ENCODE measurements at places on chromosomes 3 and 15.

GRCh38 chr3:23856286-23856685 is 50.5 kb downstream of the UBE2E1 start:
- peak; percentile 27 for DNase-seq

- no peak for DNase-seq
Measured at GRCh38 chr3:81726735-81727134, 34.7 kb downstream of the GBE1 start.

DNA sequence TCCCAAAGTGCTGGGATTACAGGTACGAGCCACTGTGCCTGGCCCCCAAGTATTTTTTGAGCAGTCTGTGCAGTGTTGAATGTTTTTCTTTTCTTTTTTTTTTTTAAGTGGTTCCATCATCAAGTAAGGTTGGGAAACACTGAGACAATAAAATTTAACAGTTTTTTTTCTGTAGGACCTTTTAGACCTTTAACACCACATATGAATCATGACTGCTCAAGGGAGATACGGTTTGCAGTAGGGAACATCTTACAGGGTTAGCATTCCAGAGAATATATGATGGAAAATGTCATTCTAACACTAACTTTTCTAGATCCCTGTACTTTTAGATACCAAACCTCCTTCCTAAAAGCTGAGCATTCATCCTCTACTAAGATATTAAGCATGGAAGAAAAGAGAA is 41.7 kb downstream of the SNX4 start:
- DNase-seq, result no peak

- no peak for DNase-seq
Measured at GRCh38 chr3:12991861-12992281, 81.4 kb downstream of the IQSEC1 start.

GRCh38 chr3:42895580-42895868 is 10.4 kb upstream of the ZNF662 start:
- DNase-seq, result no peak

- DNase-seq, result no peak
Measured at GRCh38 chr15:59819092-59819491, 130.0 kb upstream of the BNIP2 start.

DNA sequence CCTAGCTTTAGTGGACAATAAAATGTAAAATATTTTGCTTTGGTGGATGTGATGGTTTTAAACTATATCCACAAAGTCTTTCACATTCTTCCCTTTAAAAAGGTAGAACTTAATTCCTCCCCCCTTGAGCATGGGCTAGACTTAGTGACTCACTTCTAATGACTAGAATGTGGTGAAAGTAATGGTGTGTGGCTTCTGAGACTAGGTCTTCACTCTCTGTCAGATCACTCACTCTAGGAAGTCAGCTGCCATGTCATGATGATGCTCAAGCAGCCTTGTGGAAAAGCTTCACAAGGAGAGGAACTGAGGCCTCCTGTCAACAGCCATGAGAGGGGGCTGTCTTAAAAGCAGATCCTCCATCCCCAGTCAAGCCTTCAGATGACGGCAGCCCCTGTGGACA is 4.2 kb downstream of the LRRC2 start:
- no peak for DNase-seq

DNA sequence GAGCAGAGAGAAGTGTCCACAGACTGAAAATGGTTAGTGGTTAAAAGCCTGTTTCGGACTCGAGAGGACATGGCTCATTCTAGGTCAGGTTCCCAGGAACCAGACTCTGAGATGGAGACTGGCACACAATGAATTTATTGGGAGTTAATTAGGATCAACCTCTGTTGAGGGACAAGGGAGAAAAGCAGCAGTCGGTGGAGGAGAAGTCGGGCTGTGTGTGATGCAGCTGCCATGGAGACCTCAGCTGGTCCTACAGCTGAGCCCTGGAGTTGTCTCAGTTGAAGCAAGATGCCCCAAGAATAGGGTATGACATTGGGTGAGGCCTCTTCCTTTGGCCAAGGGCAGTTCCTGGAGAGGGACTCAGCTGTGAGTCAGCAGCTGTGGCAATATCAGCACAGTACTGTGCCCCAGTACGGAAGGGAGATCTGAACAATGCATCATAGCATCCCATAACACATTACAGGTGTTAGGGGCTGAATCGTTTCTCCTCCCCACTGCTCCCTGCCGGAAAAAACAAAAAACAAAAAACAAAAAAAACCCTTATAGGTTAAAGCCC is 105.4 kb downstream of the ABHD5 start:
- no peak for DNase-seq

- no peak for DNase-seq
Measured at GRCh38 chr3:64460141-64460730, 227.6 kb downstream of the ADAMTS9 start.

- DNase-seq, result no peak
Measured at GRCh38 chr3:138032567-138032966, 22.6 kb downstream of the CLDN18 start.

- no peak for DNase-seq
Measured at GRCh38 chr15:95973566-95974256, 356.8 kb upstream of the NR2F2 start.

DNA sequence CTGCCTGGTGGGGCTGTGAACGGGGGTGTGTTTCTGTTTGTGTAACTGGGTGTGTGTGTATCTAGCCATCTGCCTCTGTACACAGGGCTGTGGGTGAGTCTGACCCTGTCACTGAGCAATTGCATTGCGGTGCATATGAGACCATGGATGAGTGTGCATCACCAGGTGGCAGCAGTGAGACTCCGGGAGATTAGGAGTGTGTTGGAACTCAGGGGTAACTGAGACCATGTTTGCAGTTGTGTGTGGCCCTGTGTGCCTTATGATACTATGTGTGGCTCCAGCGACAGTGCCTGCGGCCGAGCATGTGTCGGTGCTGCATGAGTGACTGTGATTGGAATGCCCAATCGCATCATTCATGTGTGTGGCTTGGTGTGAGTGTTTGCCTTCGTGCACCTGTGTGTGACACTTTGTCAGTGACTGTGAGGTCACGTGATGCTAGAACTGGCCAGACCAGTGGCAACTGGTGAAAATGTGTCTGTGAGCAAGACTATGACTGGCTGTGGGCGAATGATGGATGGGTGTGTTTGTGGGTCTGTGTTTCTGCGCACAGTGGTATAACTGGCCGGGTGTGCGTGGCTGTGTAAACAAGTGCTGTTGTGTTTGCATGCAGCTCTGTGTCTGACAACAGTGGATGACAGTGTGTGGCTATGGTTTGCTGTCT is 14.0 kb downstream of the VILL start:
- DNase-seq, result peak; percentile 50

DNA sequence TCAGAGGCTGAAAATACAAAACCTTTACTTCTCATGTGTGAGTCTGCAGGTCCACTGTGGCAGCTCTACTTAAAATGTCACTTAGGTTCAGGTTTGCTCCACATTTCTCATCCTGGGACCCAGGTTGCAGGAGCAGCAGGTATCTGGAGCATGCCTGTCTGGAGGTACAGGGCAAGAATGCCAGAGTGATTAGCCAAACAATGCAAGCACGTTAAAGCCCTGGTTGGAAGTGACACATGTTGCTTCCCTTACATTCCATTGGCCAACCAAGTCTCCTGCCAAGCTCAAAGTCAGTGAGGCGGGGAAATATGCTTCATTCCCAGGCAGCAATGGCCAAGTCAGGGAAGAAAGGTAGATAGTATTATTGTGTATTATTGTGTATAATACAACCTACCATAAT is 76.8 kb upstream of the ARL6 start:
- DNase-seq, result no peak

- no peak for DNase-seq
Measured at GRCh38 chr3:189038773-189039745, 132.7 kb upstream of the TPRG1 start.

DNA sequence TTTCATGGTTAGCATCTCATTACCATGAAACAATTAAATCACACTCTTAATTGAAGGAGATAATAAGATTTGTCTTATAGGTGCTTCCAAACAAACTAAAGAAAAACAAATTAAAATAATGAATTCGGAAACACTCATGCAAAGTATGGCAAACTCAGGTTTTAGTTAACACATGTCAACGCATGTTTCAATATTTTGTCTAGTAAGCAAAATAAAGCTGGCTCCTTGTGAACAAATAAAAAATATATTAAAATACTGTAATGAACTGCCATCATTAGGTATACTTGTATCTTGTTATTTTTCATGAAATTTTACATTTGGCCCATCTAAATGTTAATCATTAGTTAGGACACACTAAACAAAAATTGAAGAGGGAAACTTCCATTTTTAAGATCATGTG is 519.2 kb downstream of the MECOM start:
- no peak for DNase-seq

GRCh38 chr3:73710340-73710739 is 85.6 kb upstream of the PDZRN3 start:
- DNase-seq, result no peak

- DNase-seq, result no peak
Measured at GRCh38 chr15:65466901-65467300, 44.2 kb upstream of the IGDCC4 start.

GRCh38 chr3:32460031-32460749 is 42.5 kb downstream of the CMTM6 start:
- no peak for DNase-seq

DNA sequence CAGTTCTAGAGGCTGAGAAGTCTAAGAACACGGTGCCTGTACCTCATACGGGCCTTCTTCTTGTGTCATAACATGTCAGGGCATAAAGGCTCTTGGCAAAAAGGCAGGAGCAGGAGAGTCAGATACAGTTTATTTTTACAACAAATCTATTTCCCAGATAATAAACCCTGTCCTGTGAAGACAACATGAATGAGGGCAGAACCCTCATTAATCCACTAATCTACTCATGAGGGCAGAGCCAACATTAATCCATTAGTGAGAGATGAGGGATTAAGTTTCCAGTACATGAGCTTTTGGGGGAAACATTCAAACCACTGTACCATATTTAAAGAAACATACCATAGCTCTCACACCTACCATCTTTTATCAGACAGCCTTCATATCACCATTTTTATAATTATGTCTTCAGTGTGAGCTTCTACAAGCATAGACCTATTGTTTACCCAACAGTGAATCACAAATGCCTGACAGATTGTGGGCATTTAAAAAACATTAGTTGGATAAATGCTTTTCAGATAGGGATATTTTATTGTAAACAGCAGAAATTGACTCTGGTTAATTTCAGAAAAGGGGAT is 645.8 kb downstream of the GRM7 start:
- DNase-seq, result no peak

- DNase-seq, result no peak
Measured at GRCh38 chr3:166526881-166527280, 689.7 kb upstream of the BCHE start.

GRCh38 chr3:170953736-170954135 is 45.3 kb upstream of the EIF5A2 start:
- DNase-seq, result no peak

DNA sequence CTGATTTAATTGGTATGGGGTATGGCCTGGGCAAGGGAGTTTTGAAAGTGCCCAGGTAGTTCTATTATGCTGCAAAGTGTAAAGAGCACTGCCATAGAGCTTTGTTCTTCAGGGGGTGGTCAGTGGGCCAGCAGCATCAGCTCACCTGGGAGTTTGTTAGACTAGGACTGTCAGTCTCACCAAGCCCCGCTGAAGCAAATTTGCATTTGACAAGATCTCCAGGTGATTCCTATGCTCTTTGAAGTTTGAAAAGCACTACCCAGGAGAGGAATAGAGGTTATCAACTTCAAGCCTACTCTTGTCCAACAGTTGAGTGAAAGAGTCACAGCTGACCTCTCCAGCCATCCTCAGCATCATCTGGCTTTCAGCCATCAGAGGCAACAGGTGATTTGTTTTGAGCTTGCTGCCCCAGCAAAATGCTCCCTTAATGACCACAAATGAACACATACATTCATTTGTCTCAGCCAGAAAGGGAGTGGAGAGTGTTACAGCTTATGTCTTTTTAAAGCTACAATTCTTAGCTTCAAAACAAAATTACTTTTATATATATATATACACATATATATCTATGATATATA is 8.0 kb downstream of the ZSCAN2 start:
- DNase-seq, result no peak

DNA sequence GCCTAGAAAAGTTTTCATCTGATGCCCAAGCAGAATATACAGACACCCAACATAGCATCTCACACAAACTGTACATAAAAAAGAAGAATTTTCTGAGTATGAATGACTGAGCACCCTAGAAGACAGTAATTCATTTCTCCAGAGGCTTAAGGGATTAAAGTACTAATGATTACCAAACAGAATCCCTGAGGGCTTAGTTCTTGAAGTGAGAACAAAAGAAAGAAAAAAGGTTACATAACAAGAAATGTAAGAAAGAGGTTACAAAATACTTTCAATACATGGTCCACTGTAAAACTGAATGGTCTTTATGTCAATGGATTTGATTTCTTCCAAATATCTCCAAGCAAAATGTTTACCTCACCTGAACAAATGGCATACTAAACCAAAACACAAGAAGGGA is 9.1 kb upstream of the NEK10 start:
- DNase-seq, result no peak

GRCh38 chr3:114551770-114552526 is 258.1 kb downstream of the TIGIT start:
- DNase-seq, result peak; percentile 81

- no peak for DNase-seq
Measured at GRCh38 chr3:20857636-20858035, 671.6 kb upstream of the SGO1 start.

- DNase-seq, result no peak
Measured at GRCh38 chr3:89644716-89645115, 537.3 kb downstream of the EPHA3 start.

DNA sequence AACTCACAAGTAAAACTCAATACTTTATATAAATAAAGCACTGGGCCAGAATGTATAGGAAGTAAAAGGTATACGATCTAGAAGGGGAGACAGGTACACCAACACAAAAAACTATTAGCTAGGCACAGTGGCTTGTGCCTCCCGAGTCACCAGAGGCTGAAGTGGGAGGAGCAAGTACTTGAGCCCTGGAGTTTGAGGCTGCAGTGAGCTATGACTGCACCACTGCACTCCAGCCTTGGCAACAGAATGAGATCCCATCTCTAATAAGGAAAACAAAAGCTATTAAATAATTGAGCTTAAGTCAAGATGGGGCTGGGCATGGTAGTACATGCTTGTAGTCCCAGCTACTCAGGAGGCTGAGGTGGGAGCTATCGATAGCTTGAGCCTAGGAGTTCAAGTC is 17.0 kb downstream of the PIK3CB start:
- DNase-seq, result no peak

DNA sequence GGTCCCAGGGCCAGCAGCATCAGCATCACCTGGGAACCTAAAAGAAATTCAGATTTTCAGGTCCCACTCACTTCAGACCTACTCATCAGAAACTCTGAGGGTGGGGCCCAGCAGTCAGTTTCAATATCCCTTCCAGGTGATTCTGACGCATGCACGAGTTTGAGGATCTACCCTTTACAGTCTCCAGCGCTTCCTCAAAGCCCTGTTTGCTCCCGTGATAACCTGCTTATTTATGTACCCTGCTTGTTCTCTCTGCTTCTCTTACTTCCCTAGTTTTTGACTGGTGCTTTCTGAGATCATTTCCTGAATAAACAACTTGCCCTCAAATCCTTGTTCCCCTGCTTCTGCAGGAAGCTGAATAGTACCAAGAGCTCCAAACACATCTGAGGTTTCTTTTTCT is 245.3 kb downstream of the ZNF621 start:
- no peak for DNase-seq

Measured in H4 (cell line).